ENCODE measurements at places on chromosomes 11 and 22. TPM values are rescaled to one million over a fixed set of nuclear protein-coding genes. Genes with fewer than 3 reads are reported as not detected.

Gene MB
- not detected for polyA plus RNA-seq

Gene ISX
- polyA plus RNA-seq = not detected

Gene POTEH
- polyA plus RNA-seq = not detected

Gene OR6Q1
- polyA plus RNA-seq = not detected

Gene OR52R1
- not detected for polyA plus RNA-seq

DNA sequence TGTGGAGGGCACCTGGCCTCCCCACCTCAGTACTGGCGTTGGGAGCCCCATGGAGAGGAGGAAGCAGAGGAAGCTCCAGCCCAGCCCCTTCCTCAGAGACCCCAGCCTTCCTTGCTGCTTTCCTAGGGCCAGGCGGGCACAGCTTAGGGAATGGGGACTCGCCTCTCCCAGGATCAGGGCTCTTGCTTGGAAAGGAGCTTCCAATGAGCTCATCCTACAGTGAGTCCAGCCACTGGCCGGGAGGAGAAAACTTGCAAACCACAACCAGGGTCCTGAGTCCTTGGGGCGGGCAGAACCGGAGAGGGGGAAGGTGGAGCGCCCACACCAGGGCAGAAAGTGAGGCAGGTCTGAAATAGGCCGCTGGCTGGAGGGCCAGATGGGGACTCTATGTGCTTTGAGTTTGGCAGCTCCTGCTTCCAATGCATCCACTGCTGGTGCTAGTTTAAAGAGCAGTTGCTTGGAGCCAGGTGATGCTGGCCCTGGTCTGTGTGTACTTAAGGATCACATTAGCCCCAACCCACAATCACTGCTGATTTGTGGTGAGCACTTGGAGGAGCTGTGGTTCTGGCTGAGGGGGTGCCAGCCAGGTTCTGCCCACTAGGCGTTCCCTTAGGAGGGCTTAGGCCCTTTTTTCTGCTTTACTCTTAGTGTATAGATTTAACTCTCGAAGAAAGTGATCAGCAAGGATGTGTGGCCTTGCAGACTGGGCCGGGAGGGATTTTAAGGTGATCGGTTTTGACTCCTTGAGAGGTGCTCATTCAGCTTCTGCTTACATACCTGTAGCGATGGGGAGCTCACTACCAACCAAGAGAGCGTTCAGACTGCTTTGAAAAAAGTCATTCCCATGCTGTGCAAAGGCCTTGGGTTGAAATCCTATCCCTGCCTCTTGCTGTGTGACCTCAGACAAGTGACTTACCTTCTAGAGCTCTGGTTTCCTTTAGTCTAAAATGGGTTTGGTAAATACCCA, 81.9 kb downstream of the TP53I11 start:
- H3K27me3 ChIP-seq = peaks cover 73% of the 10 kb centered on the region
- no peaks in the 10 kb centered on the region for H3K4me1 ChIP-seq
- no peak overlapping the region for H3K27ac ChIP-seq
- DNase-seq = no peak
- H3K36me3 ChIP-seq = no peaks in the 10 kb centered on the region

- peaks cover 40% of the 10 kb centered on the region for H3K4me1 ChIP-seq
- no peak overlapping the region for H3K27ac ChIP-seq
- H3K36me3 ChIP-seq = no peaks in the 10 kb centered on the region
Measured at GRCh38 chr11:8829556-8829955, 81.4 kb upstream of the AKIP1 start.

- no peaks in the 10 kb centered on the region for H3K4me1 ChIP-seq
- DNase-seq = no peak
- H3K4me3 ChIP-seq = no peak overlapping the region
- peaks cover 5% of the 10 kb centered on the region for H3K27me3 ChIP-seq
- H3K36me3 ChIP-seq = no peaks in the 10 kb centered on the region
Measured at GRCh38 chr11:116537709-116538108, 235.1 kb downstream of the BUD13 start.

- H3K4me1 ChIP-seq = peaks cover 20% of the 10 kb centered on the region
- peak; percentile 80 for DNase-seq
- H3K4me3 ChIP-seq = peak overlapping the region; percentile 90
- peak overlapping the region; percentile 100 for H3K27ac ChIP-seq
- H3K27me3 ChIP-seq = no peaks in the 10 kb centered on the region
- peaks cover 19% of the 10 kb centered on the region for H3K36me3 ChIP-seq
Measured at GRCh38 chr11:65134952-65135632, 773 bp upstream of the SYVN1 start.

GRCh38 chr11:4851033-4851432, 2.0 kb upstream of the OR51S1 start:
- H3K27ac ChIP-seq = no peak overlapping the region
- no peak overlapping the region for H3K4me3 ChIP-seq
- no peak for DNase-seq
- H3K27me3 ChIP-seq = no peaks in the 10 kb centered on the region
- no peaks in the 10 kb centered on the region for H3K4me1 ChIP-seq
- H3K36me3 ChIP-seq = no peaks in the 10 kb centered on the region

DNA sequence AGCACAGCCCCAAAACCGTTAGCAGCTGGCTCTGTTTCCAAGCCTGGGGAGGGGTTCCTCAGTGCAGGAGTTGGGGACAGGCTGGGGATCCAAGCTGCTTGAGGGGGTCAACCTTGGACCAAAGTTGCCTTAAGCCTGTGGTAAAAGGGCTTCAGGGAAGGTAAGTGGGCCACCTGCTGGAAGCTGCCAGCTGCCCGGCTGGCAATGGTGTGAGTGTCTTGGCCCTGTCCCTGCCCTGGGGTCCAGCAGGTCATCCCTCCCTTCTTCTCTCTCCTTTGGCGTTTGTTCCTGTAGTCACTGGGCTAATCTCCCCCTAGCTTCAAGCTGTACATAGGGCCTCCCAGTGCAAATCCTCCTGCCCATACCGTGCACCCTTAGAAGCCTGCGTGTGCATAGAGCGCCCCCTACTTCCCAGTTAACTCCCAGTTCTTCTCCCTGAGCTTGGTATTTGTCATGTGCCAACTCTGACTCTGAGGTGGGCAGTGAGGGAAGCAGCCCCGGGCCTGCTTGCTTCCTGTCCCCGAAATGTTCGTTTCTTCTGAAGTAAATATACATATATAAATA, 4.4 kb downstream of the TMEM258 start:
- H3K4me1 ChIP-seq = peaks cover 6% of the 10 kb centered on the region
- H3K36me3 ChIP-seq = peaks cover 22% of the 10 kb centered on the region
